Activated T-helper 1 cell treated with anti-CD3 and anti-CD28 coated beads, Interleukin-12 subunit alpha, Interleukin-12 subunit beta, Interleukin-2, Interleukin-4 antibody, amounts not matched to agents 30 ng/mL and 10 ng/mL and 1 ng/mL, durations not matched to agents 14 hours and 24 hours and 36 hours (primary cell): ENCODE measurements at places on chromosomes 4 and X.

DNA sequence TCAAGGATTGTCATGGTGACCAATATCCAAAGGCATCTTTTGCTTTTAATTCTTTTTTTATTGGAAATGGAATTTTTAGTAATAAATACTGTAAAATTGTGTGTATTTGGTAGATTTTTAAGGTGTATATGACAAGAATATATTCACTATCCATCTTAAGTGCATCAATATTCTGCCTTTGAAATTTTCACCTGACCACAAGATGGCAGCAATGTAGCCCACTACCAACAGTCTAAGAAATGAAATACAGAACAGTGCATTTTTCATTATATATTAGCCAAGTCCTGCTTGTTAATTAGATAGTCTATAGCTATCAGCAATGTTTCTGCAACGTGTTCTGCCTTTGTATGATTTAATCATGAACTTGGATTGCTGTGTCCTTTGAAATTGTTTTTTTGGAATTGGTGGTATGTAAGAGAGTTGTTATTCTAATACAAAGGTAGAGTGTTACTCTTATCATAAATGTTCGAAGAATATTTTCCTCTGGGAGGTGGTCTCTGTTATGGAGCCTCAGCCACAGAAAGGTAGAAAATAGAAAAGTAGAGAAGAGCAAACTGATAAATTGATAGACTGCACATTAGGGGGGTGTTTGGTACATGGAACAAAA lies 38.2 kb downstream of the HPGDS start:
- DNase-seq, result no peak

- DNase-seq, result no peak
Measured at GRCh38 chr4:106816496-106816895, 219.6 kb downstream of the DKK2 start.

- no peak for DNase-seq
Measured at GRCh38 chrX:50211510-50211909, 6.9 kb downstream of the CCNB3 start.

DNA sequence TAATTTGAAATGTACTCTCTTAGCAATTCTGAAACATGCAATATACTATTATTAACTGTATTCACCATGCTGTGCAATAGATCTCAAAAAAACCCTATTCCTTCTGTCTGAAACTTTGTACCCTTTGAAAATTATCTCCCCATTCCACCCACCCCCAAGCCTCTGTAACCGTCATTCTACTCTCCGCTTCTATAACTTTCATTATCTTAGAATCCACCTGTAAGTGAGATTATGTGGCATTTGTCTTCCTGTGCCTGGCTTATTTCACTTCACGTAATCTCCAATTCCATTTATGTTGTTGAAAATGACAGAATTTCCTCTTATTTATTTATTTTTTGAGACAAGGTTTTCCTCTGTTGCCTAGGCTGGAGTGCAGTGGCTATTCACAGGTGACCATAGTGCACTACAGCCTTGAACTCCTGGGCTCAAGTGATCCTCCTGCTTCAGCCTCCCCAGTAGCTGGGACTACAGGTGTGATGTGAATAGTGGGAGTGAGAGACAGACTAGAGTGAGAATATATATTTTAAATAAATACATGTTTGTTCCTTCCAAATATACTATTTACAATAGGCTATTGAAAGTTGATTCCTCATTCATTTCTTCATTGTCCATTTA lies 30.5 kb downstream of the VSIG4 start:
- DNase-seq, result no peak

- no peak for DNase-seq
Measured at GRCh38 chrX:154378059-154378798, 866 bp upstream of the EMD start.

DNA sequence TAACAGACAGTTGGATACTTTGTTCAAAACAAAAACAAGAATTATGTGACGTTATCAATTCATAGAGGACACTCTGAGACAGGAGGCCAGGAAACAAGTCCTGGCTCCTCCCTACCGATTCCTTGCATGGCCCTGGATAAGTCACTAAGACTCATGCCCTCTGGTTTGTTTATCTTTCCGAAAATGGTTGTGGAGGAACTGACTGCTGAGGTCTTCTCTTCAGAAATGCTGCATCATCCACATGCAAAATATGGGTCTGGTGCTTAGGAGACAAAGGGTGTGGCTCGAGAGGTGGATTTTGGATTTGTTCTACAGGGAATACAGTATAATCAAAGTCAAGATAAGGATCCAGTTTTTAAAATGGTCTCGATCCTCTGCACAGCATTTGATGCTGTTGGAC lies 130.9 kb downstream of the RELL1 start:
- DNase-seq, result no peak

DNA sequence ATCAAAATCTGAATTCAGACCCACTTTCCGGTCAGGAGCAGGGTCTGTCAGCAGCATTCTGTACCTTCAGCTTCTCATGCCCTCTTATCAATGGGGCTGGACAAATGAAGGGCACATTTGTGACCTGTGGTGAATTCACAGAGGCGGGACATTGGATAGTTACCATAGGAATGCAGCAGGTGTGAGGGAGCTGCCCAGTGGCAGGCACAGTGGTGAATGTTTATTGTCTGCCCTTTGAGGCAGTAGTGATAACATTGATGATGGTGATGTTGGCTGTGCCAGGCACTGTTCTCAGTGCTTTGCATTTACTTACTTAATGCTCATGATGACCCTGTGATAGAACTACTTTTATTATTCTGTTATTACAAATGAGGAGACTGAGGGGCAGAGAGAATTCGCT lies 101.2 kb upstream of the KIT start:
- no peak for DNase-seq

DNA sequence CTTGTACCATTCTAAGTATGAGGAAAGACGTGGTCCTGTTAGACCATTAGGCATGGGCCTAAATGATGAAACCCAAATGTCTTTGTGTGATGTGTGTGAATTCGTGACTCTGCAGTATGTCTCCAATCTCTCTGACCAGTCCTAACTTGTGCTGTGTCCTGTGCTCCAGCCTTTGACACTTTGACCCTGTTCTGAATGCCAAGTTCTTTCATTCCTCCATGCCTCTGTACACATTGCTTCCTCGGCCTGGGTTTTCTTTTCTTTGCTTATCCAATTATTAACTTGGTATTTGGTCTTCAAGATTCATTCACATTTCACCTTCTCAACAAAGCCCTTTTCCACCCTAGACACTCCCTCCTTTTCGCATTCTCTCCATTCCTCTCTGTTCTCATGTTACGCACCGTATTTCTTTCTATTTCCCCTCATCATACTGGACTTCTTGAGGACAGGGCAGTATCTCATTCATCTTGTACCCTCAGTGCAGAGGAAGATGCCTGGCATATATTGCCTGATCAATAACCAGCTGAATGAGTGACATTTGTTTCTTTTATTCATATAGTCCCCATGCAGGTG lies 138.7 kb downstream of the F11 start:
- DNase-seq, result no peak

- DNase-seq, result no peak
Measured at GRCh38 chr4:158316264-158316663, 106.0 kb downstream of the TMEM144 start.

DNA sequence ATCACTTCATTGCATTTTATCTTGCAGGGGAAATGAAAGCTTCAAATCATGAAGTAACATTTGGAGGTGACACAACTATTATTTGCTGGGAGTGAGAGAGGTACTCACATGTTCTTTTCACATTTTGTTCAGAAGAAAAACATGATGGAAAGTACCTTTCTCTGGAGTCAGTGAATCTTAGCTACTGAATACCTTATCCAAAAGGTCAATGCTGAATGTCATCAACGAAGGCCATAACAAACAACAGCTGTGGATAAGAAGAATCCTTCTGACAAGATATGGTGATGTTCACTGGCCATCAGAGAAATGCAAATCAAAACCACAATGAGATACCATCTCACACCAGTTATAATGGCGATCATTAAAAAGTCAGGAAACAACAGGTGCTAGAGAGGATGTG lies 36.5 kb upstream of the NUDT10 start:
- DNase-seq, result no peak
